ENCODE measurements at places on chromosomes 7 and 10.

GRCh38 chr7:30164567-30164966 lies 29.8 kb downstream of the MTURN start:
- DNase-seq = peak; percentile 73

GRCh38 chr7:100090527-100091410 lies 2.0 kb downstream of the COPS6 start:
- no peak for DNase-seq

- DNase-seq = no peak
Observed at GRCh38 chr10:132411561-132412253, 14.7 kb downstream of the PWWP2B start.

- no peak for DNase-seq
Observed at GRCh38 chr10:6665847-6666246, 85.8 kb upstream of the PRKCQ start.

DNA sequence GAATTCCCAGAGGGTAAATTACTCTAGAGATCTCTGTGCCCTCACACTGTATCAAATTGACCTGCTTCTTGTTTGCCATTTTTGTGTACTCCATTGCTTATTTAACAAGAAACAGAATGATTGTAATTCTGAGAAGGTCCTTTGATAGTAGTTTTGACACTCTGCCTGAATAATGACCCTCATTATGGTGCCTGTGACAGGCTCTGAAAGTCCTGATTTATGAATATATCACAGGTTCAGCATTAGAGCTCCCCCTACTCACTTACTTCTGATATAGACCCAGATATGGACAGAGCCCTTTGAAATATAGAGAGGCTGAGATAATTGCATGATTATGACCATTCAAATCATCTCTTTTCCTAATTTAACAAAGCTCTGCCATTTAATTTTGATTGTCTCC lies 465.2 kb downstream of the MDFIC start:
- DNase-seq = no peak

DNA sequence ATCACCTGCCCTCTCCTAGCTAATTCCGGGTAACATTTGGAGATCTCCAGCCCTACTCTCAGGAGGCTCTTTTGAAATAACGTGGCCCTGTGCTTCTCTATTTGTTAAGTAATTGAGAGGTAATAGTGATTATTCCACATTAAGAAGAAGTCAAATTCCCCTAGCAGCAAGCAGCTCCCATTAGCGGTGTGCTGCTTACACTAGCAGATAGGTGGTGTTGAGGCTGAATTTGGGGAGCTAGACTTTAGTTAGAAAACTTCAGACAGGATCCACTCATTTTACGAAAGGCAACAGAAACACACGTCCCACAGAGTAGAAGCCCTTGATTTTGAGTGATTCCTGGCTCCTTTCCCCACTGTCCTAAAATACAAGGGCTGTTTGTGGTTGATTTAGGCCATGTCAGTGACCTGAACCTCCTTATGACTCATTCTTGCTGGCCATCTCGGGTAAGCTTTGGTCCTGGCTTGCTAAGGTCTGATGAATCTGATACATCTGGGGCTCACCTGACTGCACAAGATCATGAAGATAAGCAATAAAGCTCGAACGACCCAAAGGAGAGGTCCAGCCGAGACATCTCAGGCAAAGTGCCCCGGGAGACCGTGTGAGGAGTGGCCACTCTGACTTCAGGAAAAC lies 77.2 kb downstream of the FAM204A start:
- DNase-seq = no peak

Data from SJSA1 (cell line).